ENCODE measurements at places on chromosomes 2 and 18.

GRCh38 chr2:239307221-239307569 lies 93.6 kb downstream of the HDAC4 start:
- DNase-seq = no peak

DNA sequence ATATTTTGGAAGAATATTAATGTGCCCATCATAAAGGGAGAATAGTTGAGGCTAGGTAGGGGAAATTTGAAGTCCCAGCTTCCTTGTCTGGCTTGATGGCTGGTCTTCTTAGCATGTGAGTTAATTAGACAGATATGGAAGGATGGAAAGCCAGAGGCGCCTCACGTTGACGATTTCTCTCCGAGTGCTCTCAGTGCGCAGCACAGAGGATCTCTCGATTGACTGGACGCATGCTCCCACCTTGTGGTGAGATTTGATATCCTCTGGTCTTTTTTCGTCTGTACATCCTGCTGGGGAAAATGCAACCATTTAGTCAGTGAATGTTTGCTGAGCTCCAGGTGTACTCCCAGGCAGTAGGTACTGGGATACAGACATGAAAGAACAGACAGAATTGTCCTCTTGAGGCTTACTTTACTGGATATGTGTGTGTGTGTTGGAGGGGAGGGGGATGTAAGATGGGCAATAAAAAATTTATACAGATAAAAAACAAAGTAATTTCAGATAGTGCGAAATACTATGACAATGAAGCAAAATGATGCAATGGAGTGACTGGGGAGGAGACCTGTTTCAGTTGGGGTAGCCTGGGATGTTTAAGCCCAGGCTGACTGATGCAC lies 66.9 kb upstream of the ZNG1B start:
- no peak for DNase-seq

DNA sequence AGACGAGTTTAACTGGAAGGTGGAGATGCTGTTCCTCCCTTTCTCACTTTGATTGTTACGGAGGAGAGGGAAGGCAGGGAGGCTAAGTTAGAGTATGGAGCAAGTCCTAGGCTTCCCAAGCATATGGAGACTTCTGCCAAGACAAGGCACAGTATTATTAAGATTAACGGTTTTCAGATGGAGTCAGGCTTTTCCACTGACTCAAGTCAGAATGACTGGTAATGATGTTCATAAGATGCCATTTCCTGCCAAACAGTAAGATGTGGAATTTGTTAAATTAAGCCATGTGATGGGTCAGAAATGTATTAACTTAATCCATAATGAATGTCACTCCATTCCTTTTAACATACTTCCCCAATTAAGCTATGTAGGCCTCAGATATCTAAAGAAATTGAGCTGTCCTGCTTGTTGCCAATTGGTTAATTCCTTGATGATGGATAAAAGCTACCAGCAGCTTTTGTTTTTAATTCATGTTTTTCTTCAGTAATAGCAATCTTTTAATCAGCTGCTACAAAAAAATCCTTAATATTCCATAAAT lies 383.7 kb downstream of the ZNF521 start:
- no peak for DNase-seq

DNA sequence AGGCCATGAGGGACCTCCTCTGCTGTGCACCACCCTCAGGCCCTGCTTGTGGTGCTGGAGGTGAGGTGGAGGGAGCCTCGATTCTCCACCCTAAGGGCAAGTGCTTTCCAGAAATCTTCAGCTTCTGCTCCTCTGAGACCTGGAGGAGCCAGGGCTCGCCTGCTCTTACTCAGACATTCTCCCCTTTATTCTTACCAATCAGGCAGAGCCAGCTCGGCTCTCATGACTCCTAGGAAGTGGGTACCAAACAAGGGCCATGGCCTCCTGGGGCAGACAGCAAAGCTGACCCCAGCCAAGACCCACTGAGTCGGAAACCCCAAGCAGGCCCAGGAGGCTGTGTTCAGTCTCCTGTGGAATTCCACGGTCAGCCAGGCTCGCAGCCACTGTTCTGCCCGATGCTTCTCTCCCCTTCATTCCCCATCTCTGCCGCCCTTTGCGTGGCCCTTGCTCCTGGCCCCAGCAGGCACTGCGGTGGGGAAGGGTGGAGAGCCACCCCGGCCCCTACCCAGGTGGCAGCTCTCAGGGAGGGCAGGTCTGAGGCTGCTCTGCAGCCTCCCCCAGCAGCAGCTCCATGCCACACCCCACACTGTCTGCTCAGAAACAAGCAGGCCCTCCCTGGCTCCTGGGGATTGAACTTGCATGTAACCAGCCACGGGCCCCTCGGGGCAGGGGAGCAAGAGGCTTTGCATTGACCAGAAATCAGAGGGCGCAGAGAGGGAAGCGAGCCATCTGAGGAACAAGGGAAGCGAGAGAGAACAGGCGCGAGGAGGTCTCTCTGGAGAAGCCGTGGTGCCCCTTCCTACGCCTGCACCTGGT lies 24.0 kb downstream of the HS1BP3 start:
- no peak for DNase-seq

DNA sequence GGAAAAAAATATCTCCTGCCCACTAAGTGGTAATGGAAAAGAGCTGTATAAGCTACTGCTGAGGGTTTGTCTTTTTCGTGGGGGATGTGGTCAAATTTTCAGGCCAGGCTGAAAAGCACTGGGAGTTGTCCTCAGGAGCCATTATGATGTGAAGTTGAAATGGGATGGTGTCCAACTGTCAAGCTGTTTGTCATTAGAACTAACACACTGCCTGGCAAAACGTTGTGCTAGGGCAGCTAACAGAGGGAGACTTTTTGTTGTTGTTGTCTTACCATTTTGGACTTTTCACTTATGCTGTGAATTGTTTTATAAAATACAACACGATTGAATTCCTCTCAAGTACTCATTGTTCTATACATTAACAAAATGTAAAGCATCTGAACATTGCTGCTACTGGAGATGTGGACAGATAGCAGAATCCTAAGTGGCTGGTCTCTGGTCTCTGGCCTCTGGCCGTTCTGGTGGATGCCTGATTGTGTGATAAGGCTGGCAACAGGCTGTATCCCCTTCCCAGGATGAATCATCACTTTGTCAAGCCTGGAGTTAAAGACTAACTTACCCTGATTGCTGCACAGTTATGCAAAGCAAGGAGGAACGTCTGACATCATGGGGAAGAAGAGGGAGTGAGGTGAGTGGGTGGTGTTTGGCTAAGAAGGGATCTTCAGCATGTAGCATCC lies 2.3 kb downstream of the MYO1B start:
- DNase-seq = no peak

DNA sequence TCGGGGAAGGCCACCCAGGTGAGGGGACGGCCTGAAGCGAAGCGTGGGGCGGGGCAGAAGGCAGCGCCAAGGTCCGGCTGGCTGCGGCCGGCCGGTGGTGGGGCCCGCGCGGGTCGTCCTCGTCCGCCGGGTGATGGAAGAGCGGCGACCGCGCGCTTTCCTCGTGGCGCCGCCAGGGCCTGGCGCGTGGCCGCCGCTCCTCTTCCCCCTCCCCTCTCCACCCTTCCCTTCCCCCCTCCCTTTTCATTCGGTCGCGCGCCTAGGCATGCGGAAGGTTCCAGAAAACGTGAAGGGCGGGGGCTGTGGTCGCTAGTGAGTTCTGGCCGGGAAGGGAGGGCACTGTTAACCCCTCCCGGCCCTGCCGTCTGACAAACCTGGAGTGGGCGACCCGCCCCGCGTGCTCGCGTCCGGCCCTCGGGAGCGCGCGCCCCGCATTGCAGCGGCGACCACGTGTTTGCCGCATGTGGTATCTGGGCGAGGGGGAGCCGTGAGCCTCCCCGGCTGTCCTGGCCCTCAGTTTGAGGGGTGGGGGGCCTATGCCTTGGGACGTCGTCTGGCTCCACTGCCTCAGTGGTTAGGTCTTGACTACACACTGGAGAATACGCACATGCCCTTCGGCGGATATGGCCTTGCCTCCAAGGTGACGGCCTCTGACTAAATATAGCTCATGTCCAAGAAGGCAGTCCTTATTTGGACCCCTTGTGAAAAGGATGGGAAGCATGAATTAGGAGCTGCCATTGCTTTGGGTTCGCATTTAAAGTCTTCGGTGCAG lies 579 bp downstream of the MAT2A start:
- DNase-seq = no peak

GRCh38 chr2:11647834-11648600 lies 22.0 kb downstream of the NTSR2 start:
- DNase-seq = no peak

DNA sequence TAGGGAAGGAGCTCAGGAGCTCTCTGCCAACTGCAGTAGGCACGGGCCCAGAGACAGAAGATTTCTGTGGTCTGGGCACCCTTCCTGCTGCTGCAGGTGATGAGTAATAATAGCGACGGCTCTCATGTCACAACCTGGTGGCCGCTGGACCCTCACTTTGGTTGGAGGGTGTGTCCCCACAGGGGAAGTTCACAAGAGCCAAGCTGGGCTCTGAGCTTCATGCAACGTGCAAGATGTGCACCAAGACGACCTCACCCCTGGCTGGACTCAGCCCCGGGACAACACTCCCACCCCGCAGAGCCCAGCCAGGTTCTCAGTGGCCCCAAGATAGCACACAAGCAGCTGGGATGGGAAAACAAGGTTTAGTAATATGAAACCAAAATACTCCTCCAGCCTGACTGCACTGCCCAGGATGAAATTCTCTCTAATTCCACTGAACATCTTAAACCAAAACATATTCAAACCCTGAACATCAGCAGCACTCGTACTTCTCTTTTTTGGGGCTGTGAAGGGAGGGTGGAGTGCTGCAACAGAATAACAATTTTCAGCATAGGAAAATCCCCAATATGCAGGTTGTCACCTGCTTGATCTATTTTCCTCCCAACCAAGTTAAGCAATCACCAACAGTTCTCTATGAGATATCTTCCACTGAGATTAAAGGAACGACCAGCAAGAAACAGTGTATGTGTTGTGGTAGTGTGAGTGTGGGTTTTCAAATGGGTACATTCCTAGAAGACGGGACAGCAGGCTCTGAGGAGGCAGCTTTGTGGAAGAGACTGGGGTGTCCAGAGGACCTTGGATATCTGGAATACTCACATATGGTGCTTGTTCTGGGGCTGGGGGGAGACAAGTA lies 26.5 kb downstream of the BCL2 start:
- DNase-seq = no peak

GRCh38 chr2:121104721-121105141 lies 180.3 kb downstream of the TFCP2L1 start:
- no peak for DNase-seq

DNA sequence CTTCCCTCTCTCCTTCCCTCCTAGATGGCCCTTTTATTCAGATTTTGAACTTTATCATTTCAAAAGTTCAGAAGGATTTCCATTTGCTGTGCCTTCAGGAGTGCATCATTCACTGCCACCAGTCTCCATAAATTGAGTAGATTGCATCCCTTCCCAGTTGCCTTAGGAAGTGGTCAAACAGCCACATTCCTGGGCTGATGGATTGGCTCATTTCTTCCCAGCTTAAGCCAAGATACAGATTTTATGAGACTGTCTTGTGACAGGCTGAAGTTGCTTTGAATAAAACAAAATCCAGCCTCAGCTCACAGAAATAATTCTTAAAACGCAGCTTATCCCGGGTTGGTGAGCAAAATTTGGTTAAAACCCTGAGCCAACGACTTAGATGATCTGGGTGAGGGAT lies 9.8 kb downstream of the NRP2 start:
- DNase-seq = no peak

DNA sequence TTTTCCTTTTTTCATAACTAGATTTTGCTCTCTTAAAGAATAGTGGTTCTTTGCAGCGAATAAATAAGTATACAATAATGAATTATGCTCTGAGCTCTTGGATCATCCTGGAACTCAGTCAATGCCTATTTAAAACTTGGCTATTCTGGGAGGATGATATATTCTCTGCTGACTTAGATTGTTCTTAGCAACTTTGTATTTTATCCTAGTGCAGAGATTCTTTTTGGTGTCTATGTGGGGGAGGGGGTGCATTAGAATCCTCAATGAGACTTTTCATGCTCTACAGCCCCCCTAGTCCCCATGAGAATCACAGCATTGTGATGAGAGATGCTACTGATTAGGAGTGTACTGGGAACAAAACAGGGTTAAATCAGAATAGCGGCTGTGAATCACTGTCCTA lies 8.8 kb upstream of the FAM98A start:
- DNase-seq = no peak

- DNase-seq = no peak
These were observed 95.7 kb upstream of the LINC00305 start for GRCh38 chr18:64244571-64244970.

- no peak for DNase-seq
These were observed 64.9 kb upstream of the WIPF1 start for GRCh38 chr2:174662459-174662858.
